ENCODE measurements at places on chromosomes 7 and 10.
A peak's percentile ranks its signal among the peaks of the same experiment; 100 is the strongest.

GRCh38 chr7:105320896-105321295 is 67.8 kb downstream of the SRPK2 start:
- DNase-seq: no peak

- no peak for DNase-seq
Observed at GRCh38 chr10:126696684-126697083, 26.2 kb upstream of the C10orf90 start.

DNA sequence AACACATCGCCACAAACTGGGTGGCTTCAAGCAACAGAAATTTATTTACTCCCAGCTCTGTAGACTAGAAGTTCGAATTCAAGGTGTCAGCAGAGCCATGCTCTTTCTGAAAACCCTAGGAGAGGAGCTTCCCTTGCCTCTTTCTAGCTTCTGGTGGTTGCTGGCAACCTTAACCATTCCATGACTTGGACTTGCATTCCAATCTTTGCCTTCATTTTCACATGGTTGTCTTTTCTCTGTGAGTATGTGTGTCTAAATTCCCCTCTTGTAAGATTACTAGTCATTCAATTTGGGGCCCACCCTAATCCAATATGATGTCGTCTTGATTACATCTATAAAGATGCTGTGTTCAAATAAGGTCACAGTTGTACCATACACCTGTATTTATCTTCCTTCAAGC is 65.9 kb upstream of the PRKG1 start:
- DNase-seq: no peak

GRCh38 chr10:78844960-78845607 is 223.7 kb upstream of the ZMIZ1 start:
- DNase-seq: no peak

DNA sequence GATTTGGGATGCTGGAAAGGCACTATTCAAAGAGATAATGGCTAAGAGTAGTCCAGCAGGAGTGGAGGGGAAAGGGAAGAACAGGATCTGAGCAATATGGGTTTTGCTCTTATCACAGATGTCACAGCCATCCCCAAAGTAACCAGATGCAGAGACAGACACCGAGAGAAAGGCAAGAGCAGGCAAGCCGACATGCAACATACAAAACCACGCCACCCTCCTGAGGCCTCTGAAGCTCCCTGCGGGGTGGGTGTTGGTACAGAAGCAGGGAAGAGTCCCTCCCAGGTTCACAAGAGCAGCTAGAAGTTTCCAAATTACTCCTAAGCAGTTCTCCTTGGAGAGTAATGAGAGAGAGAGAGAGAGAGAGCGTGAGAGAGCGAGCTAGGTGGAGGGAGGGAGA is 10.8 kb upstream of the C10orf53 start:
- DNase-seq: no peak

GRCh38 chr7:22174574-22174953 is 182.4 kb downstream of the RAPGEF5 start:
- DNase-seq: no peak

DNA sequence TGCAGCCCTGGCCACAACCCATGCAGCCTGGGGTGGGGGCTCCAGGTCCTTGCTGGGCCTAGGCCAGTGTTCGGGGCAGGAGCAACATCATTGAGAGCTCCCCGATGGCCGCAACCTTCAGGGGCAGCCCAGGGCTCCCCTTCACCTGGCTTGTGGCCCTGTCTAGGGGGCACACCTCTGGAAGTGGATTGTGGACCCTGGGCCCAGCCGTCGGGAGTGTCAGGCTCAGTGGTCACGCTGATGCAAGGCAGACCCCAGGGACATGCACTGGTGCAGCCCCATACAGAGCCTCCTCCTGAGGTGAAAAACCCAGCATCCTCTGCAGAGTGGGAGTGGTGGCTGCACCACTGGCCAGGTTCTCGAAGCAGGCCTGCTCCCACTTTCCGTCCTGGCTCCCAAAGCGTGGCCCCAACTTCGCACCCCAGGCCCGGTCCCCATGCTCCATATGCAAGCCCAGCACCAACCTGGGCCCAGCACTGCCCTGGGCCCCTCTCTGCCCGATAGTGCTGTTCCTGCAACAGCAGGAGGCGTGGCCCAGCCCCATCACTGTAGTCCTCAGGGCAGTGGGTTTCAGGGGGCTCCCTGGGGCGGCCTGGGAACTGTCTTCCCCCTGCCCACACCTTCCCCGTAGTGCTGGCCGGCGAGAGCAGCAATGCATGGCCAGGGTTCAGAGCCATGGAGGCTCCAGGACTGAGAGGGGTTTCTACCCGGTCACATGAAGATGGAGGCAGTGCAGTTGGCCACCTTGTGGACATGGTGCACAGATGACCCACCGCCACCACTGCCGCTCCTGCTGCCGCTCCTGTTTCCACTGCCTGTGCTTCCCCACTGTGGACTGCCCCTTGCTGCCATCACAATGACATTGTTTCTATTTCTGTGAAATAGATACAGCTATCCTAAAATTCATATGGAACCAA is 303.9 kb upstream of the NRG3 start:
- DNase-seq: no peak

DNA sequence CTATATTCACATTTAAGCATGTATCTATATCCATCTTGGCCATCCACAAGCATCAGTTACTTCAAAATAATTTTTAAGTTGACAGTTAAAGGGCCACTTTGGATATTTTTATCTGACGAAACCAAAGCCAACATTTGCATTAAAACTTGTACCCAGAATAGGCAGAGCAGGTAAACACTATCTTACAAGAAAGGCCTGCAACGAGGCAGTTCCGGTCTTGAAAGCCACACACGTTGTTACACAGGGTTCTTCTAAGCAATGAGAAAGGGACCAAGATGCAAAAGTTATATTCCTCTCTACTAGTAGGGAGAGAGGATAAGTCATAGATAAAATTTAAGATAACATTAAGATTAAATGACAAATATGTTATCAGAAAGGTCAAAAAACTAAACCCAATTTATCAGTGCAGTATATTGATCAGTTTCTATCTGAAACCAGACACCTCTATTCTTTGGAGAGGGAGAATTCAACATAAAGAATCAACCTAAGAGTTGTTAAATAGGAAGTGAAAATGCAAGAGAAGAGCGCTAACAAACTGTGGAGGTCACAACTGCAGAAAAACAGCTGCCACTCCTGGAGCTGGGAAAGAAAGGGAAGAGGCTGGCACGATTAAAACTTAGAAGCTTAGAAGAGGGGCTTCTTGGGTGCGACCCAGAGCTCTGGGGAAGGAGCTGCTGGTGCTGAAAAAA is 701.3 kb downstream of the TNS3 start:
- DNase-seq: no peak

DNA sequence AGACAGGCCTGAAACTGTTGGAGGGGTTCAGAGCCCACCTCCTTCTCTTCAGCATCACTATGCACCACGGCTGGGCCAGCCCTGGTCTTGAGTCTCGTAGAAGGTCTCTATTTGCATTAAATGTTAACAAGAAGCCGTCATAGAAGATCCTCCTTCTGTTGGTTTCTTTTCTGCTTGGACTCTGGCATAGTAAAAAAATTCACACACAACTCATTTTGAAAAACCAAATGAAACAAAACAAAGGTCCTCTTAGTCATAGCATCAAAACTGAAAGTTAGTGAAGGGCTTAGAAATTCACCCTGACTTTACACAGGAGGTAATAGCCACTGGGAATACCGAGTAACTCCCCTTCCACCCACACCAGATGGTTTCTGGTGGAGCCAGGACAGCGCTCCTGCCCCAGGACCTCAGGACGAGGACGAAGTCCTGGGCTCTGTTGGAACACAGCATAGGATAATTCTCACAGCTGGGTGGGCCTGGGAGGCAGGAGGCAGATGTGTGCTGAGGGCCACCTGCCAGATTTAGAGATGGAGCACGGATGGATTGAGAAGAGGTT is 248.4 kb upstream of the KLF6 start:
- no peak for DNase-seq

DNA sequence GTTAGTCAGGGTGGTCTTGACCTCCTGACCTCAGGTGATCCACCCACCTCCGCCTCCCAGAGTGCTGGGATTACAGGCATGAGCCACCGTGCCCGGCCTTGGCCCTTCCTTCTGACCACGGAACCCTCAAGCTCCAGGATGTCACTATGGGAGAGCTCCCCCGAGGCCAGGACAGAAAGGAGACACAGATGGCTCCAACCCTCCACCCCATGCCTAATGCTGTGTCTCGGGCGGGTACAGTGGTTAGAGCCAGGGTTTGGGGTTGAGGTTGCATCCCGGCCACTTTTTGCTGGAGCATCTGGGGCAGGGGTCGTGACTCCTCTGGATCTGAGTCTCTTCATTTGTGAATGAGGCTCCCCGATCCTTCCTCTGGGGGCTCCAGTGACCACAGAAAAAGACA is 8.1 kb downstream of the MYL10 start:
- no peak for DNase-seq

- no peak for DNase-seq
Observed at GRCh38 chr10:75860009-75860408, 428.6 kb downstream of the LRMDA start.

DNA sequence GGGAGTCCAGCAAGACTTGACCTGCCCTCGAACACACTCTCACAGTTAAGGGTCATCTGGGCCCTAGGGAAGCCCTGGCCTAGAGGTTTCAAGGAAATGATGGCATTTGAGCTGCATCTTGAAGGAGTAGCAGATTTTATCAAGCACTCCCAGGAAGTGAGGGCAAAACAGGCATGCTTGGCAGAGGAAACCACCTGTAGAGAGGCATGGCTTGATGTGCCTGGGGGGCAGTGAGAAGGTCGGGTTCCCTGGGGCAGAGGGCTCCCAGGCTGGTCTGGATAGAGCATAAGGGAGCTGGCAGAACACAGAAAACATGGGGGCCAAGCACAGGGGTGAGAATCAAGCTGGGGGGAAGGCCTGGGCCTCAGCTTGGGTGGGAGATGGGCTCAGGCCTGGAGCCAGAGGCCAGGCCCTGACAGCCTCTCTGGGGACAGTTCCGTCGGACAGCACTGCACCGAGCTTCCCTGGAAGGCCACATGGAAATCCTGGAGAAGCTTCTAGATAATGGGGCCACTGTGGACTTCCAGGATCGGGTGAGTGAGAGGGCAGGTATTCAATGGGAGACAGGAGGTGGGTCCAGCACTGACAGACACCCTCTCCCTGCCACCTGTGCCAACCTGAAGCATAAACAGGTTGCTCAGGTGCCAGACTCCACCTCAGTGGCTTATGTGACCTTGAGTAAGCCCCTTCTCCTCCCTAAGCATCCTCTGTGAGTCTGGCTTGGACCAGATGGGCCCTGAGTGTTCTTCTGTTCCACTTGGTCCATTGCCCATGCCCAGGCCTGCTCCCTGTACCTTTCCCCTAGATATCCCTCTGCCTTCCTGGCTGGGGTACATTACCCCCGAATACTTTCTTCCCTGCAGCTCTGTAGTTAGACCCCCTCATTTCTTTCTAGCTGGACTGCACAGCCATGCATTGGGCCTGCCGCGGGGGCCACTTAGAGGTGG is 3.5 kb upstream of the HOGA1 start:
- no peak for DNase-seq

- DNase-seq: no peak
Observed at GRCh38 chr7:46576950-46577349, 655.9 kb upstream of the IGFBP3 start.

DNA sequence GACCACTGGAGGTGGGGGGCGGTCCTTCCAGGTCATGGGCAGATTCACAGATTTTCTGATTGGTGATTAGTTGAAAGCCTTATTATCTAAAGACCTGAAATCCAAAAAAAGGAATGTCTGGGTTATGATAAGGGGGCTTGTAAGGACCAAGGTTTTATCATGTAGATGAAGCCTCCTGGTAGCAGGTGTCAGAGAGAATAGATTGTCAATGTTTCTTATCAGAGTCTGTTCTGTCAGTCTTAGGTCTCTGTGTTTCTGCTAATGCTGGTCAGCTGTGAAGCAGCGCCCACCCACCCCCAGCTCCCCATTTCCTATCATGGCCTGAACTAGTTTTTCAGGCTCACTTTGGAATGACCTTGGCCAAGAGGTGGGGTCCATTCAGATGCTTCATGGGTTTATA is 21.2 kb downstream of the TES start:
- DNase-seq: no peak

DNA sequence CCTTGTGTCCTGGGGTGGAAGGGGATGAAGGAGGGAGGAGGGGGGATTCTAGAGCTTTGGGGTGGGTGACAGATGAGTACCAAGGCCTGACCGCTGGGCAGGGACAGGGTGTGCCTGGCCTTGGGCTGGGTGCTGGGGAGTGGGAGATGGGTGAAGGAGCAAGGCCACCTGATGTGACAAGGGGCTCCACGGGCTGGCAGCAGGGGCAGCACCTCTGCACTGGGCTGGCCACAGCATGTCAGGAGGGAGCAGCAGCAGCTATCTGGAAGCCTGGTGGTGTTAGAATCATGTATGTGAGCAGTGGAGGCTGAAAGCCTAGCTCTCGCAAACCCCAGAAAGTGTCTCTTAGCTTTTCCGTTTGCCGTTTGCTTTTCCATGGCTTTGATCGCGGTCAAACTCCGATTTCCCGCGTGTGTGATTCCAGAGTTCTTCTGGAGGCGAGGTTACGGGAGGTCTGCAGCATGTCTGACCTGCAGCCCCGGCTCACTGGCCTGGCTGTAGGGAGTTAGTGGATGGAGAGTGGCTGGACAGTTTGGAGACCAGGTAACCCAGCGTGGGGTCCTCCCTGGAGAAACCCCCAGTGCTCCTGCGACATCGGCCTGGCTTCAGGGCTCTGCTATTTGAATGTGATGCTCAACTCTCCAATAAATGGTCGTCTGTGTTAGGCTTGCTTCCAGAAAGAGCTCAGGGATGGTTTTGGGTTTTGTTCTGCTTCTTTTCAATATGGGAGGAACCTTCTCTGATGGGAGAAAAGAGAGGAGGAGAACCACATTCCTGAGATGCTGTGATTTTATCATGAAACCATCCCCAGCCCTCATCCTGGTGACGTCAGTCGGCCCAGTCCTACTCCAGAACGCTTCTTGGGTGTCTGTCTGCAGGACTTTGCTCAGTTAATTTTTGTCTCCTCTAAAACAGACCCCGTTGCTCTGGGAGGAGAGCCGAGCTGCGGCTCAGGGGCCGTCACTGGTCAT is 105.5 kb downstream of the CUX1 start:
- DNase-seq: no peak

DNA sequence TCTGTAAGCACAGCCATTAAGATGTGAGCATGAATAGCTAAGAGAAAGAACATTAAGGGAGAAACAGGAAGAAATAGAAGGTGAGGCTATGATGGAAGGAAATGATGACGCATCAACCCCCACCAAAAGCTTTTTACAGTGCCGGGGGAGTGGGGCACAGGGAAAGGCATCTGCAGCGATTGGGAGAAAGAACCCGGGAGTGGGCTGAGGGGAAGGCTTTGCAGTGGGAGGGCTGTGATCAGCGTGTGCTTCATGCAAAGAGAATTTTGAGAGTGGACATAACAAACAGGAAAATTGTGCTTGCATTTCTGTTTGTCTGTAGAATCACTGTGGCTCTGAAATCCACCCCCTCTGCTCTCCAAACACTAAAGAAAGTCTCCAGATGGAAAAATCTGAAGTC is 250.8 kb downstream of the KCNMA1 start:
- DNase-seq: no peak

DNA sequence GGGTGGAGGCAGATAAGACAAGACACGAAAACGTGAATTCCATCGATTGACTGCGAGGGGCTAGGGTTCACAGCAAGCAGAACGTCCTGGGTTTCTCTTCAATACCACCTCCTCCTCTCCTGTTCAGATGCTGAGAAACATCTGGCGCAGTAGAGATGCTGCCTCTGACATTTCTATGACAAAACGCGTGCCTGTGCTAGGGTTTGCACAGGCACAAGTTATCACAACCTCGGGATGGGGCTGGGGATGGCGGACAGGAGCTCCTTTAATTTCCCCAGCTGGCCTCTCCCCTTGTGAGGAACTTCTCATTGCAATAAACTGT is 99.8 kb upstream of the SVIL start:
- DNase-seq: no peak

GRCh38 chr7:16234493-16235146 is 186.7 kb downstream of the CRPPA start:
- no peak for DNase-seq

- peak; percentile 17 for DNase-seq
Observed at GRCh38 chr7:4774658-4775249, 669 bp upstream of the AP5Z1 start.

Measured in NCI-H2029 treated with DMSO at 0.1 percent for 48 hours (cell line).